ENCODE measurements at places on chromosomes 13 and 19. TPM values are rescaled to one million over a fixed set of nuclear protein-coding genes. Genes with fewer than 3 reads are reported as not detected.

GRCh38 chr19:1408300-1409203 lies 1.2 kb downstream of the DAZAP1 start:
- no peak for DNase-seq

DNA sequence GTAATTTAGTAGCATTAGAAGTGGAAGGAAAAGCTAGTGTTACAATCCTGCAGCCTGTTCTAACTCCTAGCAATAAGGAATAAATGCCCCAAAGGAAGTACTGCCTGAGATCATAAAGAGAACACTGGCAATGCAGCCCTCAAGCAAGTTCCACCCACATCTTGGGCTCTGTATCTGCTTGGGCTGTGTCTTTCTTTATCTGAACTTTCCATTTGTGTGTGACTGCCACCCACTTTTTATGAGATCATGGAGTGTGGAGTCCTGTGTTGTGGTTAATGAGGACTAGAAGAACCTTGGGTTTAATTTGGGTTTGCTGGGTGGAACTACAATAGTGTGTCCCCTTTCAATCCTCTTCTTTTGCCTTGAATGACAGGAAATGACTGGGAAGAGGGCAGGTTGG lies 38.2 kb downstream of the RFXAP start:
- no peak for DNase-seq

- no peak for DNase-seq
Measured at GRCh38 chr13:98820744-98821371, 68.4 kb upstream of the SLC15A1 start.

GRCh38 chr13:50033725-50034124 lies 18.5 kb downstream of the KCNRG start:
- no peak for DNase-seq

- DNase-seq, result no peak
Measured at GRCh38 chr13:98261165-98261702, 84.2 kb upstream of the RNF113B start.

Gene ZNF90
- 12.7 TPM for total RNA-seq

Gene KIR3DL1
- not detected for total RNA-seq

Gene PSG11
- not detected for total RNA-seq
